Stimulated activated CD8-positive, alpha-beta memory T cell treated with anti-CD3 and anti-CD28 coated beads, Interleukin-4, amount 100 ng/mL, for 4 hours (primary cell): ENCODE measurements at places on chromosomes 3 and 15.

DNA sequence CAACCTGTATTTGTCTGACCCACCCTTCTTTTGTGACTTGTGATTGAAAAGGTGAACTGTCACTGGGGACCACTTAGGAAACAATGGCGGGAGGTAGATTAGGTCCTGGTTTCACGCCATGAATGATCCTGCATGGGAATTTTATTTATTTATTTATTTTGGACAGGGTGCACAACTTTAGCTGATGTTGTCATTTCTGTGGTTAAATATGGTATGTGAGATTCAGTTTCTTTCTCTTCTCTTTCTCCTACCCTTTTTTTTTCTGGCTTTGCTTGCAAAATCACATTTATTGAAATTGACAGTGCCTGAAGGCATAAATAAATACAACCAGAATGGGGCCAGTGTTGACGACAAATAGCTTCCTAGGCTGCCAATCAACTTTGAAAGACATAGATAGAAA, 18.0 kb upstream of the HTR3E start:
- no peak for DNase-seq

DNA sequence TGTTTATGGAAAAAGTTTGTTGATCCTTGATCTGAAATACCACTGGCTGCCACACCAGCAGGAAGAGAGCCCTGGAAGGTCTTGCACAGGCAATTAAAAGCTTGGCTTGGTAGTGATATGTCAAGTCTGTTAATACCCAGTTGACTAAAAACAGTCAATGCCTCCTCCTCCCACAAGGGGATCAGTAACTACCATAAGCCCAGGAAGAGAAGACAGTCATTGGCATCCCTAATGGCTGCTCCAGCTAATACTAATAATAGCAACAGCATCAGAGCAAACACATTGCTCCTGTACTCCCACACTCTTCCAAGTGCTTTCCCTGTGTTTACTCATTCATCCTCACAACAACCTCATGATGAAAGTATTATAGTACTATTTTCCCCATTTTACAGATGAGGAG, 528.6 kb downstream of the TAFA4 start:
- DNase-seq = no peak

- DNase-seq = no peak
Measured at GRCh38 chr15:33636234-33636633, 325.5 kb downstream of the RYR3 start.

DNA sequence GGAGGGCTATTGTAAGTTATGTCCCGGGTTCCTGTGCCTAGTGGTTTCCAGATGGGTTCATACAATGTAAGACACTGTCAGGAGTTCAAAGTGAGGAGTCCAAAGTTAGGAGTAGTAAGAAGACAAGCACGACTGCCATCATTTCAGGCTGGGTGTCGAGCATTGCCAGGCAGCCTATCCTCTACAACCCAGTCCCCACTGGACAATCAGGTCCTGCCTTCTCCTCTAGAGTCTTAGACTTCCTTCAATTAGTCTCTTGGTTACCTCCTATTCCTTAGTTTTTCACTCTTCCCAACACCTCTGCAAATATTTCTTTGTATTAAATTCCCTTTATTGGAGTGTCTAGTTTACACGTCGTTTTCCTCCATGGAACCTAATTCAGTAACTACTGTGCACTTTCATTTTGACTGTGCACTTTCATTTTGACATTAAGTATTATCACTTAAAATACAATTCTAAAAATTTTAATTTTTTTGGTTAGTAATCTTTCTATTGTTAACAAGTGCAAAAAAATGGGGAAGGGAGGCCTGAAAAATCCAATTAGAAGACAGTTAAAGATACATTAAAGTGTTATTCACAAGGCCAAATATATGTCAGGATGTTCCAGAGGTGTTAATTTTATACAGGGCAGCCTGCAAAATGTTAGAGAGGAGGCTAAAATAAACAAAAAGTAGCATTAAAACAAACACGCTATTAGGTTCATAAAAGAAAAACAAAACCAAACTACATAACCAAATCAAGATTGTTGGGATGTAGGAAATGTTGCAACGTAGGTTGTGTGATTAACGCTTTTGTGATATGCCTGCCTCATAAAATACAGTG, 155.3 kb downstream of the TBL1XR1 start:
- no peak for DNase-seq

DNA sequence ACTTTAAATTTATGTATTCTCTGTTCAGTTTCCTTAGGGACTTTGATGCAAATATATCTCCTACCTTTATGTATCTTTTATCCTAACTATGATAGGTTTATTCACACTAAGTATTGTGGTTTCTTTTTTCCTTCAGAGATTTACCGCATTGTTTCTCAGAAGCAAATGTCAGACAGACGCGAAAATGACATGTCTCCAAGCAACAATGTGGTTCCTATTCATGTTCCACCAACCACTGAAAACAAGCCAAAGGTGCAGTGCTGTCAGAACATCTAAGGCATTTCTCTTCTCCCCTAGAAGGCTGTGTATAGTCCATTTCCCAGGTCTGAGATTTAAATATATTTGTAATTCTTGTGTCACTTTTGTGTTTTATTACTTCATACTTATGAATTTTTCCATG, 18.3 kb downstream of the RAB11A start:
- peak; percentile 8 for DNase-seq

GRCh38 chr3:146071632-146072031, 89.4 kb downstream of the PLOD2 start:
- no peak for DNase-seq

GRCh38 chr3:128328546-128329458, 137.9 kb downstream of the DNAJB8 start:
- no peak for DNase-seq

- DNase-seq = no peak
Measured at GRCh38 chr15:83578691-83579090, 75.2 kb upstream of the ADAMTSL3 start.

GRCh38 chr3:135368316-135368715, 573.3 kb downstream of the EPHB1 start:
- DNase-seq = no peak

GRCh38 chr15:45804028-45804427, 169.2 kb downstream of the SQOR start:
- DNase-seq = no peak

DNA sequence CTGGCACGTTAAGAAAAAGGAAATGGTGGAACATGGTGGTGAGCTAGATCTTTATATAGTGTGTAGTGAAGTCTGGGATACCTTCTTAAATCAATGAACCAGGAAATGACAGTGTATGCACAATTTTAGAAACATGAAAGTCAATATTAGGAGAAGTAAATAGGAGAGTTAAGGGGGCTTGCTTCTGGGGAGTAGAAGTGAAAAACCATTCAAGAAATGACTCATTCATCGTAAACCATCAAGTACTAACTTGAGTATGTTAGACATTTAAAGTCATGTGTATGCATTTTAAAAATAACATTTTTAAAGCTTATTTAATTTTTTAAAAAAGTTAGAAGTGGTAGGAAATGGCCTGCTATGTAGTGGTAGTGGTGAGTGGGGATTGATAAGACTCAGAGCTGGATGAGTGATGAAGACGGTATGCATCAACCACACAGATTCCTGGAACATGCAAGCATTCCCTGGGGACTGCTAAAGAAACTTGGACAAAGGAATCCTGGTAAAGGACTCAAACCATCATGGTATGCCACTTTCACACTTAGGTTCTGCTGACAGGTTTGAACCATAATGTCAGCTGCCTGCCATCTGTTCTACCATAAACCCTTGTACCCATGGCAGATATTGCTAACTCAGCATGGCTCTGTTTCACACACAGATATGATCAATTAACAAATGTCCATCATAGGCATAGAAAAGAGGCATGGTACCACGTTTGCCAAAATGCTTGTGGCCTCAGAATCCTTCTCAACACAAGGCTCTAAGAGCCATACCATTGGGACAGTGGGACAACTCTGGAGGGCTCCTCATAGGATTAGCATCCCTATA, 28.9 kb upstream of the MITF start:
- no peak for DNase-seq

DNA sequence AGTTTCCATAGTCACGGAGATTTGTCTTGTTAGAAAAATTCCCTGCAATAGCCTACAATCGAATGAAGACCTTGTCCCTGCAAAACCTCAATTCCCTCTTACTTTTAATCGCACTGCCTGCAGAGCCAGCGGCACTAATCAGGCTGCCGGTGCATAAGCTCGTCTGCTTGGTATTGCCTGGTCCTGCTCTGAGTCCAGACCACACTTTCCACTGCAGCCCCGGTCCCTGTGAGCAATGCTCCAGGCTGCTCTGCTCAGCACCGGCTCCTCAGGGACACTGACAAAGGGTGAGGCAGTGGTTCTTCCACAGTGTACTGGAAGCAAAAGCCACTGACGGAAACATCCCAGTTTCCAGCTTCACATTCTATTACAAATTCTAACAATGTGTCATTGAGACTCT, 164.3 kb downstream of the OCA2 start:
- DNase-seq = no peak

GRCh38 chr15:22904736-22905135, 66.3 kb downstream of the NIPA2 start:
- DNase-seq = no peak
